ENCODE measurements at places on chromosomes 1 and 21.

DNA sequence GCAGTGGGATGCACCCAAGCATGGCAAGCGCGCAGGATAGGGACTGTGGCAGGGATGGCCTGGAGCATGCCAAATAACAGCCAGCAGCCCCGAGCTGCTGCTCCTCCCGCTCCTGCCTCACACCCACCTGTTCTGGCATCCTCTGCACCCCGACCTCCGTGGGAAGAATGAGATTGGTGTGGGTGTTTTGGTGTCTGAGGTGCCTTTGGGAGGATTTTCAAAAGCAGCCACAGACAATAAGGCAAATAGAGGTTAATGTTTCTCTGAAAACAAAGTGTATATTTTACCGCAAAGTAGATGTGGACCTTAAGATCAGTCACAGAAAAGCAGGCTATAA, 35.5 kb downstream of the IGFN1 start:
- DNase-seq = no peak

GRCh38 chr1:51316113-51316845, 14.1 kb downstream of the TTC39A start:
- DNase-seq = no peak

DNA sequence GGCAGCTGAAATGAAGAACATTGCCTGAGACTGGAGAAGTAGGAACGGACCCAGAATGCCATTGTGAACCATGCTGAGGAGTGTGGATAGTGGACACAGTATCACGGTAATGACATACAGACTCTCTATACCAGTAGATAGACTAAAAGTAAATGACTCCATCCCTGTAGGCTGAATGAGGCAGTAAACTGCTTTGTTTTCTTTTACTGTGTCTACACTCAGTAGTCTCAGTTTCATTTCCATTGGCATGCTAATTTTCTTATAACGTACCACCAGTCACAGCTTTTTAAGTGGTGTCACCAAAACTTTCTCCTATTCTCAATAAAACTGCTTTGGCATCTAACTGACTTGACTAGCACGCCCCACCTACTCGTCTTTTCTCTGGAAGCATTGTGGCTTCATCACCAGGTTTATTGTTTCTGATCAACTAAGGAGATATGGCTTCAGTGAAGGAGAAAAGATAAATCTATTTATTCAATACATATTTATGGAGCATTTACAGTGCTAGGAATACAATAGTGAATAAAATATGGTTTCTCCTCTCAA, 8.4 kb upstream of the ZNF697 start:
- no peak for DNase-seq

DNA sequence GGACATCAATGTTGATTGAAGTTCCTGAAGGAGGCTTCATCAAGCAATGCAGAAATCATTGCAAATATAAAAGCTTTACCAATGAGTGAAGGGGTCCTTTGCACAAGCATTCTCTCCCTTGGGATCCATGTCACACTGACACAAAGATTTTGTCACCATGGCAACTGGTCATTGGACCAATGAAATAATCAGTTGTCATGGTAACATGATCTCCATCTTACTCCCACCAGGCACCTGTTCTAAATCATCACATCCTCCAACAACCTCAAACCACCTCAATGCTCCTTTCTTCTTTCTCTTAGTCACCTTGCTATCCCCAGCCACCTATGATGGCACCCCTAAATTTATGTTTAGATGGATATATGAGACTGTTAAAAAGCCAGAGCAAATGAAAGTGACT, 13.5 kb upstream of the FOXJ3 start:
- no peak for DNase-seq

DNA sequence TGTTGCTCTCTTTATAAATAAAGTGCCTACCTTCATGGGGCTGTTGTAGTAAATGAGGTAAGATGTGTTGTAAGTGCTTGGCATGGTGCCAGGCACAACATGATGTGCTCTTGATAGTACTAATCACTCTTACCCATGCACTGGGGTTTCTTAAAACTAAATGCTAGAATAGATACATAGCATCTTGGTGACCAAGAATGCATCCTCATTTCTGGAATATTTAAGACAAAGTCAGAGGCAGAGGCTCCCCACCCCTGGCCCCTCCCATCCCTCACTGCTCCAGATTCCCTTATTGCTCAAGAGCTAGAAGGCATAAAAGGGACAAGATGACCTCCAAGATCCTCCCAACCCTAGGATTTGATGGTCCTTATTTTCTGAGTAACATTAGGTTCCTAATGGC, 61.3 kb downstream of the GLUL start:
- no peak for DNase-seq

DNA sequence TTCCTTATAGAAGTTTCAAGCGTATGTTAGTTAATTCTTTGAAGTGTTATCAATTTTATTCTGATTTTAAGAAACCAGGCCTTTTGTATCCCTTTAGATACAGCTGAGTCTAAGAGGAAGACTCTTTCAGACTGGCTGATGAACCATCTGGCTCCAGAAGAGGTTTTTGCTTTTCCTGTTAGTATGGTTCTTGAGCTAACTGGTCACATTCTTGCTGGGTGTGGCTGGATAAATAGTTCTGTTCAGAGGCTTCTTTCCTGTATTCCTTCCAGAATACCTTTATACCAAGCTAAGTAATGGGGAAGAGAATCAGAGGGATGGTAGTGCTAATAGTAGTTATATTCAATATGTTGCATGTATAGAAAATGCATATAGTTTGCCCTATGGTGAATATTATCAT, 12.4 kb downstream of the HS2ST1 start:
- DNase-seq = no peak

DNA sequence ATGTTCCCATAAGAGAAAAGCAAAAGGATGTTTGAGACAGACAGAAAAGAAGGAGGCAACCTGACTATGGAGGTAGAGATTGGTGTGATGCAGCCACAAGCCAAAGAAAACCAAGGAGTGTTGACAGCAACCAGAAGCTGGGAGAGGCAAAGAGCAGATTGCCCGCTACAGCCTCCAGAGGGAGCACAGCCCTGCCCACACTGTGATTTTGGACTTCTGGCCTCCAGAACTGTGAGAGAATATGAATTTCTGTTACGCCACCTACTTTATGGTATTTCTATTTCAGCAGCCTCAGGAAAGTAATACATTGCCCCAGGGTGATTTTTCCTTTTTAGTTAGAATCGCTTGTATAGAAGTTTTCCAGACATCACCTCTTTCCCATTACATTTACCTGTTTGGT, 28.4 kb downstream of the SLAMF6 start:
- no peak for DNase-seq

DNA sequence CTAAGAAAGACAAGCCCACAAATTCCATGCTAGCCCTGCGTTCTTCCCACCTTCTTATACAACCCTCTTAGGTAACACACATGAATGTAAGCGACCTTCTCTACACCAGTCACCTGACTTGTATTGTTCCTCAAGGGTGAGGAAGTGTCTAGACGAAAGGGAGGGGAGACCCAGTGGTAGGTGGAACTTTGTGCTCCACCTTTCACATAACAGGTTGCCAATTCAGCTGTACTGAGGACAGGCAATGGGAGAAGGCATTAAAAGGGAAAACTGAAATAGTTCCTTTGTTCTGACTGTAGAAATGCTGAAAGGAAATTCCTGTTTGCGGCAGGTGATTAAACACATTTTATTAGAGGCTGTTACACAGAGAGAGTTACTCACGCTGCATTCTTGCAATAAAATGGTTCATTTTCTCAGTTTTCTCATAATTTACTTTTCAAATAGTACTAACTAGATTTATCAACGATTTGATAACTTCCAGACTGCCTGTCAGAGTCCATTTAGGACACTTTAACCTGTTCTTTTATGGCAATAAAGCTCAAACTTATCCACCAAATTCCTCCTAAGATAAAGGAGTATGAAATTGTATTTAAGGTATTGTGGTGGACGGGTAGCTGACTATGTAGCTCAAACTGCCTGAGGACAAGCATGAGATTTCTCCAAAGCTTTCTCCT, 17.8 kb upstream of the CHRM3 start:
- DNase-seq = no peak

DNA sequence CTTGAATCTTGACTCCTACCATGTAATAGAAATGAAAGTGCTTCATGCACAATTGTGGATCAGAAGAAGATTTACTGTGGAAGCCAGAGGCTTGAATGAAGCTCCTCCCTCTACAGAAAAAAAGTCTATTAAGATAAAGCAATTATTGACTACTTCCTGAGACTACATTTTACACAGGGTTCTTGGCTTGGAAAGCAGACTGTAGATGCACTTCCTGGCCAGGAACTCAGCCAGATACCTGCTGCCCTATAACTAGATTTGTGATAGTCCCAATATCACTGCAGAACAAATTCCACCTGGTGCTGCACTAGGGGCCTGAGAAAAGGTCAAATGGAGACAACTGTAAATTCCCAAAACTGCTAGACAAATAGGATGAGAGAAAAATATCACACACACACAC, 96.8 kb upstream of the GUCA2B start:
- DNase-seq = no peak

GRCh38 chr1:33561576-33561975, 89.1 kb downstream of the ZSCAN20 start:
- DNase-seq = no peak

GRCh38 chr1:210250665-210250997, 18.0 kb downstream of the SERTAD4 start:
- DNase-seq = no peak

DNA sequence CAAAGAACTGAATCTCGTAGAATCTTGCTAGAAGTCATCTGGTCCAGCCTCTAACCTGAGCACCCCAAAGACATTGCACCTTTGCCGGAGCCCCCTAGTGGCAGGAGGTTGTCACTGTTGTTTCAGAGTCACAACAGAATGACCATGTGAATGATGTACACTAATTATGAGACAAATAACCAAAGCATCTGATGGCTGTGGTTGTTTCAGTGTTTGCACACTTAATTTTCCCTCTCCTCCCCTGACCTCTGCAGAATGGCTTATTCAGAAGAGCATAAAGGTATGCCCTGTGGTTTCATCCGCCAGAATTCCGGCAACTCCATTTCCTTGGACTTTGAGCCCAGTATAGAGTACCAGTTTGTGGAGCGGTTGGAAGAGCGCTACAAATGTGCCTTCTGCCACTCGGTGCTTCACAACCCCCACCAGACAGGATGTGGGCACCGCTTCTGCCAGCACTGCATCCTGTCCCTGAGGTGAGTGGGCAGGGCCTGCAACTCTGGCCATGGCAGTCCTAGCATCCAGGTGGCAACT, 26.4 kb downstream of the TRAF5 start:
- peak; percentile 36 for DNase-seq

- no peak for DNase-seq
These were observed 159.9 kb upstream of the NR5A2 start for GRCh38 chr1:199867601-199868000.

DNA sequence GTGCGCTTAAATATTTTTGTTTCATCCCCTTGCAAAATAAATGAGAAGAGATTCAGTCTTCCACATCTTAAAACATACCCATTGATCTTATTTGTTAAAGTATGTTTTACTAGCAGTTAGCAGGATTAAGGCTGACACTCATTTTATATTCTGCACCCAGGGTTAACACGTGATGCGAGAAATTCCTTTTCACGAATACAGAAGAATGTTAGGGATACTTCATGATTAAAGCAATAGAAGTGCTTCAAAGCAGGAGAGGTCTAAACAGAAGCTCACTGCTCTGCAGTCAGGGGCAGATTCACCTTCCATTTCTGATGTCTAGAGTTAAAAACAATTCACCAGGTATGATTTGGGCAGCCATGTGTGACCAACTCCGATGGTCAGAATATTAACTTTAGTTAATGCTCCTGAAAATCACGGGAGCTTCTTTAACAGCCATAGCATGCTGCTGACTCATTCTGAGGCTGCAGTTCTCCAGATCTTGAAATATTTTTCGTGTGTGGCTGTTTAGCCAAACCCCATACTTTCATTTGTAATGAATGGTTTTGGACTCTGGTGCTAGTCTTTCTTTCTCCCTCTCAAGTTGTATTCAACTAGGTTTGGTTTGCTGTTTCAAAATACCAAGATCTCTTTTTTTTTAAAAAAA, 19.7 kb downstream of the BCAR3 start:
- no peak for DNase-seq

GRCh38 chr1:6026095-6026809, 19.4 kb upstream of the KCNAB2 start:
- DNase-seq = peak; percentile 93

GRCh38 chr1:114238053-114238452, 84.4 kb upstream of the SYT6 start:
- no peak for DNase-seq

GRCh38 chr1:211920602-211921226, 90.2 kb upstream of the LPGAT1 start:
- DNase-seq = no peak

- no peak for DNase-seq
These were observed 179.4 kb downstream of the PRDM16 start for GRCh38 chr1:3248155-3249141.

DNA sequence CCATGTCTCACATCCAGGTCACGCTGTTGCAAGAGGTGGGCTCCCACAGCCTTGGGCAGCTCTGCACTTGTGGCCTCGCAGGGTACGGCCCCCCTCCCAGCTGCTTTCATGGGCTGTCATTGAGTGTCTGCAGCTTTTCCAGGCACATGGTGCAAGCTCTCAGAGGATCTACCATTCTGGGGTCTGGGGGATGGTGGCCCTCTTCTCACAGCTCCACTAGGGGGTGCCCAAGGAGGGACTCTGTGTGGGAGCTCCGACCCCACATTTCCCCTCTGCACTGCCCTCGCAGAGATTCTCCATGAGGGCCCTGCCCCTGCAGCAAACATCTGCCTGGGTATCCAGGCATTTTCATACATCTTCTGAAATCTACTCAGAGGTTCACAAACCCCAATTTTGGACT, 219.4 kb downstream of the LRRC7 start:
- DNase-seq = no peak

GRCh38 chr1:116334015-116334547, 39.0 kb upstream of the ATP1A1 start:
- no peak for DNase-seq

DNA sequence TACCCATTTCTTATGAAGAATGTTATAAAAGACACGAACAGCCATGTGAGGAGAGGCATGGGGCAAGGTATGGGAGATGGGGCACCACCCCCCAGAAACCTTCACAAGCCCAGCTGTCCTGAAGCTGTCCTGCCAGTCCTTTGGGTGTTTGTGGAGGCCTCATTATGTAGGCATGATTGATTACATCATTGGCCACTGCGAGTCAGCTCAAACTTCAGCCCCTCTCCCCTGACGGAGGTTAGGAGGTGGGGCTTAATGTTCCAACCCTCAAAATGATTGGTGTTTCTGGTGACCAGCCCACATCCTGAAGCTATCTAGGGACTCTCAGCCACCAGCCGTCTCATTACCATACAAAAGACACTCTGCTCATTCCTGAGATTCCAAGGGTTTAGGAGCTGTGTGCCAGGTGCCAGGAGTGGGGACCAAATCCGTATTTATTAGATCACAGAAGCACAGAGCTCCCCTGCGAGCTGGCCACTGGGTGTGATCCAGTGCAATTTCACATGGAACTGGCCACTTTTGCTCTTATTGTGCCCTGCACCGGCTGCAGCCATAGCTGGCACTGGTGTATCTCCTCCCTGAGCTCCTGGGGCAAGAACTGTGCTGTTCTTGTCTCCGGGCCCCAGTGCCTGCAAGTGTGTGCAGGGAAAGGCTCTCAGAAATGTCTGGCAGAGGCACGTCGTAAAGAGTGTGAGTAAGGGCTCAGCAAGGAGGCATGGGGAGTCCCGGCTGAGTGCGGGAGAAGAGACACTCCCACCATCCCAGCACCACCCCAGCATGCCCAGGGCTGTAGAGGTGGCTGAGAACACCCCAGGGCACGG, 10.5 kb downstream of the KIAA1614 start:
- DNase-seq = no peak

GRCh38 chr1:241612533-241613477, 27.4 kb downstream of the CHML start:
- no peak for DNase-seq

- no peak for DNase-seq
These were observed 5.2 kb upstream of the DMRTB1 start for GRCh38 chr1:53454019-53454418.
